Right renal cortex interstitium (tissue), 3 donors: ENCODE measurements at places on chromosomes 4 and X. TPM values are rescaled to one million over a fixed set of nuclear protein-coding genes. Genes with fewer than 3 reads are reported as not detected.

GRCh38 chrX:101977106-101977505, 45.3 kb upstream of the ZMAT1 start:
- DNase-seq: no peak

- DNase-seq: no peak
Observed at GRCh38 chr4:141013899-141014298, 119.4 kb downstream of the RNF150 start.

DNA sequence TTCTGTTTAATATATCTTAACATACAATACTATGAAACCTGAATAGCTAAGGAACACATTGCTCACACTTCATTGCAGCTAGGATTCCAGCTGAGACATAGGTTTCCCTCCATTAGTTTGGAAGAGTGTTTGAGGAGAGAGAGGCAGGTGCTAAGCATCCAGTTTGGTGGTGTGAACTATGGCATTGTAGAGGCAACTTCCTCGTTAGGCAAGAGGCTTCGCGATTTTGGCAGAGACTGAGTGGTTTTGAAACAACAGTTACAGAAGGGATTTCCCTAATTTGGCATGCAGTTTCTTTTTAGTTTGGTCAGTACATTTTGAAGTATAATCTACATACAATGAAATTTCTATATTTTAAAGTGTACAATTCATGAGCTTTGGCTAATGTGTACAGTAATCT, 117.1 kb upstream of the BMP3 start:
- DNase-seq: no peak

DNA sequence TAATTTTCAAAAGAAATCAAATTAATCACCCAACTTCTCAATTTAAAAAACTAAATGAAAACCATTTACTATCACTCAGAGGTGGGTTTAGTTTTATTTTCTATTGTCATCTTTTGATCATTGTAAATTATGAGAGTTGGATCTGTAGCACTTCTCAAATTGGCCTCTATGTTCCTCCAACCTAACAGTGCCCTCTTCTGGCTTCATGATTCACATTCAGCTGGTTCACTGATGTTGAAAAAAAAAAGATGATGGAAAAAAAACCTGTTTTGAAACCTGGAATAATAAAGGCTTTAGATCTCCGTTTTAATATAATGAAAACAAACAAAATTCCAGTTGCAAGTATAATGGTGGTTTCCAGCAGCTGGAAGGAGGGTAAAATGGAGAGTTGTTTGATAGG, 2.4 kb upstream of the NBDY start:
- DNase-seq: no peak

DNA sequence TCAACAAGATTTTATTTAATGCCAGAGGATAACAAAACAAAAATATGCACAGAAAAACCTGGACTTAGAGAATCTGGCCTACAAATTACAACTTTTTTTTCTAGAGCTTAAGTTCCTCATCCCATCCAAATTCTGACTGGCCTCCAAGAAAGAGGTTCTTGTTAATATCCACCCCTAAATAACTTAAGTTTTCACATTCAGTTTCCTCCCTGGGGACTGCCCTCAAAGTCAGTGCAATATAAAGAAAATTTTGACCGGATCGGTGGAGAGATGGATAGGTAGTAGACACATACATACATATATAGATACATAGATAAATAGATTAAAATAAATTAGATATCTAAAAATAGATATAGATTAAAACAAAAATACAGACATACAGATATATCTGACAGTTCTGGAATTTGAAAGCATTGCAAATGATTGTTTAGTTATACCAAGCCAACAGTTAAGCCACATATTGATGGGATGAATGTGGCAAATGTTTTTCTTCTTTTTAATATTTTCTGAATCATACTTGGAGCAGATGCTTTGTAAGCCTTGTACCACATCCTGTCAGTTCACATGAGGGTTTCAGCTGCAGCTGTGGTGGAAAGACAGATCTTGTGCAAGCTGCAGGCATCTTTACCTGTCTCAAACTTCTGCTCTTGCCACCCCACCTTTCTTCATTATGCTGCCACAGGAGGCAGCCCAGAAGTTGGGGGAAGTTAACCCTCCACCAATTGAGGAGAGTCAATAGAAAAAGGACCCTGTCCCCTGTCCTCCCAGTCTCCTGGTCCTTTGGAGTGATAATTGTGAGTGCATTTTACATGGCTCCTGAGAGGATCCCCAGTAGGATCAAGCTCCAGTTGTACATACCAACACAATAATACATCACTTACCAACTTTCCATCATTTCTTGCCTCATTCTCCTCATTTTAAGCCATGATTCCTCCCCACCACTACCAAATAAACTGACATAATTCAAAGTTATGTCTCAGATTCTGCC, 58.5 kb upstream of the PRDM8 start:
- no peak for DNase-seq

- DNase-seq: no peak
Observed at GRCh38 chr4:42070463-42070862, 80.1 kb downstream of the SLC30A9 start.

DNA sequence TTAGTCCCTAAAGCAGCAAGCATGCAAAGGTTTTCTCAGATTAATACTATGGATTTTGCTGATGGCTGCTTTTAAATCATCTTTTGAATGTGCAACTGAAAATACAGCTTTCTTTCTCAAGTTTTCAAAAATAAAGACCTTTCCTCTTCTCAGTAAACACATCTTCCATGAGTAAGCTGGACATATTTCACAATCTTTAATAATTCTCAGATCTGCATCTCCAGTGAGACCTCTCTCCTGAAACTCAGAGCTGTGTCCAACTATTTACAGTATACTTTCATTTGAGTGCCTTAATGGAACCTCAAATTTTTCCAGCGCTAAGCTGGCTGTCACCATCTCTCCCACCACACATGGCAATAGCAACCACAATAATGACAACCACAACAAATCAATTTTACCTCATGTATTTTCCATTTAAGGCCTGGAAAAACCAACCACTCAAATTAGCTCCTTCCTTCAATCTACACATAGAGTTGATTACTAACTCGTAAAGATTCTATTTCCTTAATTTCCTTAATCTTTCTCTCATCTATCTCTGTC, 192.4 kb upstream of the RPL34 start:
- no peak for DNase-seq

DNA sequence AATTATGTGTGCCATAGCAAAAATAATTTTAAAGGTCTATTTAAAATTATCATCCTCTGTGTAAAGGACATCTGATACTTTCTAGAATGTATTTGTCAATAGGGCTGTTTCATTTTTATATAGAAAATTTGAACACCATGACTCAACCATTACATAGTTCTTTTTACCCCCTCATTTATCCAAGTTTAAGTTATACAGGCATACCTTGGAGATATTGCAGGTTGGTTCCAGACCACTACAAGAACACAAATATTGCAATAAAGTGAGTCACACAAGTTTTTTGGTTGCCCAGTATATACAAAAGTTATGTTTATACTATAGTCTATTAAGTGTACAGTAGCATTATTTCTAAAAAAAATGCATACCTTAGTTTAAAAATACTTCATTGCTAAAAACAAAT, 130.4 kb downstream of the MSL3 start:
- DNase-seq: no peak

DNA sequence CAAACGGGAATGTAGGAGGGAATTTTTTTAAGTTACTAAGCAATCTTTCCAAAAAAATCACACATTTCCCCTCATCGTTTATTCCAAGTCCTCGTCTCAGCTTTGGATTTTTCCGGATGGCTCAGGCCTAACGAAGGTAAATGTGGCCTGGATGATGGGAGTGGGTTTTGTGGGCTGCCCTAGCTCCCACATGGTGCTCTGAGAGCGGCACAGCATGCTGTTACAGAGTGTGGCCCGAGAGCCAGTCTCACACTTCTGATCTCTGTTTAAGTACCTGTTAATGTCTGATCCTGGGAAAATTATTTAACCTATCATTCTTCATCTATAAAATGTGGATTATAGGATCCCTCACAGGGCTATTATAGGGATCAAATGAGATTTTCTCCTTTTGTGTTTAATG, 38.2 kb upstream of the ADAM29 start:
- DNase-seq: no peak

PRICKLE3 gene
- polyA plus RNA-seq: 3.8 TPM

GNRHR gene
- polyA plus RNA-seq: 0.36 TPM

SLC34A2 gene
- polyA plus RNA-seq: 30.7 TPM

MTTP gene
- polyA plus RNA-seq: 13.2 TPM

ARHGAP6 gene
- polyA plus RNA-seq: 15.4 TPM

CENPI gene
- polyA plus RNA-seq: 8.9 TPM

SPANXA1 gene
- polyA plus RNA-seq: not detected

DKC1 gene
- 58.3 TPM for polyA plus RNA-seq

SEC24D gene
- polyA plus RNA-seq: 41.3 TPM
